ENCODE measurements at places on chromosomes 16 and 17.
A peak's percentile ranks its signal among the peaks of the same experiment; 100 is the strongest.

GRCh38 chr17:75668489-75668888 lies 1.4 kb downstream of the SAP30BP start:
- DNase-seq, result no peak

DNA sequence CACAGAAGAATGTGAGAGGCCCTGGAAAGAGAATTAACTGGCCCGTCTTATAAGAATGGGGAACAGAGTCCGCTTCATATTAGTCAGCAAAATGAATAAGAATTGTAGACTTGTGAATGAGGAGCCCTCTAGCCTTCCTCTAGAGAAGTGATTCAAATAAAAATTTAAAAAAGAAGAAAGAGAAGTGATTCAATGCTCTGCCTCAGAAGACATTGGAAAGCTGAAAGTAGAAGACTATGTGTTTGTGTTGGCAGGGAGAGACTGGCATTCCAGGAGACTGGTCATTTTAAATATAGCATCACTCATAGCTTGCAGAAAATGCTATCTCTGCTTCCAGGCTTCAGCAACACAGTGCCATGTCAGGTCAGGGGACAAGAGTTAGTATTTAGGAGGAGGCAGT lies 190.6 kb upstream of the HS3ST3A1 start:
- DNase-seq, result no peak

DNA sequence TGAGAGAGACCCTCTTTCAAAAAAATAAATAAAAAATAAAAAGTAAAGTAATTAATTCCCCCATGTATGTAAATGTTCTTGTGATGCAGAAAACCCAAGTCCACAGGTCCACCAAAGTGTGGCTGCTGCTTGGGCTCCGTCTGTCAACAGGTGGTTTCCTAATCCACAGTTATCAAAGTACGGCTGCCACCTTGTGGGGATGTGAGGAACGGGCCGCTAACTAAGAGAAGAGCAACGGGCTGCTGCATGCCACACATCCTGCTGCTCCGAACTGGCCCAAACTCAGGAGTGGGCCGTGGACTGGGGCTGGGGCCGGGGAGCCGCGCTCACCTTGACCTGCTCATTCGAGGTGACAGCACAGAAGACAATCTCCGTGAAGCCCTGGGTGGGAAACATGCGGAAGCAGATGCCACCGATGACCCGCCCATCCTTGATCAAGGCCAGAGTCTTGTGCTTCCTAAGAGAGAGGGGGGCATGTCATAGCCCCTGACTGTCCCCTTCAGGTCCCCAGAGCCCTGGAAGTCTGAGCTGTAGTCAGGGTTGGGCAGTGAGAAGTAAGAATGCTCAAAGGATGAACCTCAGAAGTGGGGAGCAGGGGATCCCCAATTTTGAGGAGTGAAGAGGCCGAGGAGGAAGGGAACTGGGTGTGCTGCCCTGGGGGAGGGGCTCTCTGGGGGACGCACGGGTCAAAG lies 4.3 kb downstream of the KAT2A start:
- peak; percentile 86 for DNase-seq

- DNase-seq, result no peak
These were observed 241.9 kb downstream of the SLC39A11 start for GRCh38 chr17:72850410-72851118.

- no peak for DNase-seq
These were observed 32.3 kb downstream of the SMIM36 start for GRCh38 chr17:55478971-55479370.

- DNase-seq, result peak; percentile 74
These were observed 3.5 kb upstream of the PKMYT1 start for GRCh38 chr16:2983706-2984136.

GRCh38 chr16:52912565-52913173 lies 140.0 kb downstream of the CHD9NB start:
- DNase-seq, result peak; percentile 17

DNA sequence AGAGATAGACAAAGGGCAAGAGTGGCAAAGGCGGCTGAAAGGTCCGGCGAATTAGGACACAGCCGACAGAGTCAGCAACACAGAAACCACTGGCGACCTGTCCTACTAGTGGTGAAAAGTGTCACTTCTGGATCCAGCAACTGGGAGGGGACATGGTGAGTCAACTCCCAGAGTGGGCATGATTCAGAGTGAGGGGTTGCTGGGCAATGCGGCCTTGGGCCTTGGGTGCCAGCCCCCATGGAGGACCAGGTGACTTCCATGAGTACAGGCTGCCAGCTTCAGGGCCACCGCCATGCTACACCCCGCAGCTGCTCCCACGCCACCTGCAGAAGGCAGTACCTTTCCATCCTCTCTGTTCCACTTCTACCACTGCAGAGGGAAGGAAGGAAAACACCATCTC lies 110.6 kb downstream of the ZFHX3 start:
- DNase-seq, result no peak

DNA sequence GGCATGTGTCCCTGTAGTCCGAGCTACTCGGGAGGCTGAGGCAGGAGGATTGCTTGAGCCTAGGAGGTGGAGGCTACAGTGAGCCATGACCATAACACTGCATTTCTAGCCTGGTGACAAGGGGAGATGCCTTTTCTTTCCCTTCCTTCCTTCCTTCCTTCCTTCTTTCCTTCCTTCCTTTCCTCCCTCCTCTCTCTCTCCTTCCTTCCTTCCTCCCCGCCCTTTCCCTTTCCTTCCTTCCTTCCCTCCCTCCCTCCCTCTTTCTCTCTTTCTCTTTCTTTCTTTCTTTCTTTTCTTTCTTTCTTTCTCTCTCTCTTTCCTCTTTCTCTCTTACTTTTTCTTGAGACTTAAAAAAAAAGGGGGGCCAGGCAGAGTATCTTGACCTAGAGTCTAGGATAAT lies 3.1 kb upstream of the CEP20 start:
- no peak for DNase-seq

All from stimulated activated CD4-positive, alpha-beta T cell treated with anti-CD3 and anti-CD28 coated beads, Interleukin-4, amount 100 ng/mL, for 24 hours (primary cell).